ENCODE measurements at places on chromosomes 6 and 20. TPM values are rescaled to one million over a fixed set of nuclear protein-coding genes. Genes with fewer than 3 reads are reported as not detected.

Gene SLC35D3
- not detected for total RNA-seq

Gene BFSP1
- total RNA-seq = 3.6 TPM

Gene PRPH2
- total RNA-seq = 4.9 TPM

Gene FHL5
- total RNA-seq = not detected

Data from smooth muscle cell of the umbilical artery (primary cell).